Osteoblast (primary cell): ENCODE measurements at places on chromosomes 5 and 9.

DNA sequence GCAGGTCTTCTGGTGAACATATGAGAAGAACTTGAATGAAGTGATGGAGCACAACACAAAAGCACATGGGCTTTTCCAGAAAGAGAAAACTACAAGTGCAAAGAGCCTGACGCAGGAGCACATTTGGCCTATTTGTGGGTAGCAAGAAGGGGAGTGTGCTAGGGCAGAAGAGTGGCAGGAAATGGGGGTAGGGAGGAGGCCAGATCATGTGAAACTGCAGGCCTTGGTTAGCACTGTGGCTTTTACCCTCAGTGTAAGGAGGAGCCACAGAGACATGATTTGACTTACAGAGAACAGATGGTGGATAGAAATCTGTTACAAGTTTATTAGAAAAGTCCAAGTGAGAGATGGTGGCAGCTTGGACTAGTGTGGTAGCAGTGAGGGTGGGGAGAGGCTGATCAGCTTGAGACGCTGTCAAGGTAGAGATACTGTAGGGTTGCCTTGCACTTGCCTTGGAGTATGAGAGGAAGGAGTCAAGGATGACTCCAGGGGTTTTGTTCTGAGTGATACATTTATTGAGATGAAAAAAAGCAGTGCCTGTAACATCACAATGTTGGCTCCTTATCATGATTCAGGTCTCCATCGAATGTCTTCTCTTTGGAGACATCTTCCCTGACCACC lies 126.7 kb downstream of the PPP2R2B start:
- no peak for DNase-seq

- DNase-seq, result peak; percentile 99
Observed at GRCh38 chr5:175842951-175843793, 28.2 kb upstream of the CPLX2 start.

GRCh38 chr5:98982880-98983279 lies 54.1 kb upstream of the CHD1 start:
- DNase-seq, result no peak

DNA sequence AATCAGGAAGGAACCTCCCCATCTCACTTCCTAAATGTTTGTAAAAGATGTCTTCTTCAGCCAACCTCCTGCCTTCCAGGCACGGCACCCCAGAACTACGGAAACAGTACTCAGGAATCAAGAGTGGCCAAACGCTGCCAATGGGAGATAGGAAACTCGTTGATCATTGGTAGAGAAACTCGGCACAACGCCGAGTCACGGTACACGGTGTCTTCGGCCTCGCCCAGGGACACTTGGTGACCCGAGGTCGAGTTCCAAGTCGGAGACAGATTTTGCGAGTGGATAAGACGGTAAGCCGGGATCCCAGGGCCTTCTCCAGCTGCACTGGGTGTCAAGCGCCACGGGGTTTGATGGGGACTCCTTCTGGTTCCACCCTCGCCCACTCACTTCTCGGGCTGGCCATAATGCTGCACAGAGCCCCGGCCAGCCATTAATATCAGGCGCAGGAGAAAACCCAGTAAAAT lies 343 bp downstream of the KIAA0825 start:
- DNase-seq, result peak; percentile 37

GRCh38 chr9:16682273-16682672 lies 188.2 kb downstream of the BNC2 start:
- DNase-seq, result no peak

DNA sequence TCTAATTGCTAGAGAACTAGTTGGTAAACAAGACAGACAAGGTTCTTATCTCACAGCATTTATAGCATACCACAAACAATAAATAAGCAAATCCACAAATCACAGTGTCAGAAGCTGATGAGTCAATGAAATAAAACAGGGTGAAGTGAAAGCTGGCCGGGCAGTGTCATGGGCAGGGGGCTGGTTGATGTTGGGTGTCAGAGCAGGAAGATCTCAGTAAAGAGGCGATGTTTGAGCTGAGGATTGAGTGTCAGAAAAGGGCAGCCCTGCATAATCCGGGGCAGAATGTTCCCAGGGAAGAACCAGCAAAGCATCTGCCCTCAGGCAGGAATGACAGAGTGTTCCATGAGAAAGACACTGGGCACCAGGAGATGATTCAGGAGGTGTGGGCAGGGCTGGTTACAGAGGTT lies 183.4 kb downstream of the GOLPH3 start:
- no peak for DNase-seq

- DNase-seq, result no peak
Observed at GRCh38 chr9:131709771-131710431, 30.0 kb downstream of the RAPGEF1 start.

- DNase-seq, result no peak
Observed at GRCh38 chr9:19583890-19584289, 175.1 kb downstream of the ACER2 start.

DNA sequence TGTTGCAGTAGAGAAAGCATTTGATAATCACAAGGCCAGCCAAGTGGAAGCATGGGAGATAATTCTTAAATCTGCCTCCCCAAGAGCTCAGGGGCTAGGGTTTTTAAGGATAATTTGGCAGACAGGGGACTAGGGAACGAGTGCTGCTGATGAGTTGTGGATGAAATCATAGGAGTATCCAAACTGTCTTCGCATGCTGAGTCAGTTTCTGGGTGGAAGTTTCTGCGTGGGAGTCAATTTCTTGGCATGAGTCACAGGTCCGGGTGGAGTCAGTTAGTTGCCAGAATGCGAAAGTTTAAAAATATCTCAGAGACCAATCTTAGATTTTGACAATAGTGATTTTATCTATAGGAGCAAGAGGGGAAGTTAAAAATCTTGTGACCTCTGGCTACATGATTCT lies 112.6 kb downstream of the TMC1 start:
- DNase-seq, result peak; percentile 93

DNA sequence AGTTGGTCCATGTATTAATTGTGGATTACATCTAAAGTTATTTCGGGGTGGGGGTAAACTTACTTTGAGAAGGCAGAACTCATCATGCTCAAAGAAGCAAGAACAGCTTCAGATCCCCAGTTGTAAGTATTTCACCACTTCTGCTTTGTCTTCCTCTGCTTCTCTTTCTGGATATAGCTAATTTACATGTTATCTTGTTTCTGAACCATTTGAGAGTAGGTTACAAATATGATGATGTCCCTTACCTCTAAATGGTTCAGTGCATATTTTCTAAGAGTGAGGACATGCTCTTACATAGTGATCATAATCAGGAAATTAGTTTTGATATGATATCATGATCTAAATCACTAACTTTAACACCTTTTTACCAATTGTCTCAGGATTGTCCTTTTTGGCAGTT lies 11.9 kb downstream of the TRIO start:
- DNase-seq, result no peak

DNA sequence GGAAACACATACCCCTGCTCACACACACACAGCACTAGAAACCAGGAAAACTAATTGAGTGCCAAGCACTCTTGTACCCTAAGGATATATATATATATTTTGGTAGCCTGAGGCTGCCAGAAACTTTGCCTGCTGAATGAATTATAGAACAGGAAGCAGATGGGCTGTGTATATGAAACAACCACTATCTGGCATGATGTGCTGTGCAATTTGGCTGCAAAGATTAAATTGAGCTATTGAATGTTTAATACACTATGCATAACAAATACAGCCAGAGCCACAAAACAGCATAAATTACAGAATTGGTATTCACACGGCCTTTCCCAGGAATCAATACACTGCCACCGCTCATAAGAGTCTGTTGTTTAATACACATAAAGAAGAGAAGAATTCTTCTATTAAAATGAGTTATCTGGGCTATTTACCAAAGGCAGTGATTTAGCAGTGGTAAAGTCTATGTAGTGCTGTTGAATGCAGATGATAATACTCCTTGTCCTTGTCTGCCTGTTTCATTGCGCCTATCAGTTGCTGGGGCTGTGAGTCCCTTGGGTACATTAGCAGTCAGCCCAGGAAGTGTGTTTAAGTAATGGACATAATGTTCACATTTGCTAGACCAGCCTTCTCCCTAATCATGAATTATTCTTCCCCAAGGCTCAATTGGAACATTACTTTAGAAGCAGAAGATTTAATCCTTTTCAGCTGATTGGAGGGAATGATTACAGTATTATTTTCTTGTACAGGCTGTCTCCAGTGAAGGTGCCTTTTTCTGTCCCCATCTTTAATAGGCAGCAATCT lies 294.3 kb downstream of the TLE1 start:
- DNase-seq, result peak; percentile 63

DNA sequence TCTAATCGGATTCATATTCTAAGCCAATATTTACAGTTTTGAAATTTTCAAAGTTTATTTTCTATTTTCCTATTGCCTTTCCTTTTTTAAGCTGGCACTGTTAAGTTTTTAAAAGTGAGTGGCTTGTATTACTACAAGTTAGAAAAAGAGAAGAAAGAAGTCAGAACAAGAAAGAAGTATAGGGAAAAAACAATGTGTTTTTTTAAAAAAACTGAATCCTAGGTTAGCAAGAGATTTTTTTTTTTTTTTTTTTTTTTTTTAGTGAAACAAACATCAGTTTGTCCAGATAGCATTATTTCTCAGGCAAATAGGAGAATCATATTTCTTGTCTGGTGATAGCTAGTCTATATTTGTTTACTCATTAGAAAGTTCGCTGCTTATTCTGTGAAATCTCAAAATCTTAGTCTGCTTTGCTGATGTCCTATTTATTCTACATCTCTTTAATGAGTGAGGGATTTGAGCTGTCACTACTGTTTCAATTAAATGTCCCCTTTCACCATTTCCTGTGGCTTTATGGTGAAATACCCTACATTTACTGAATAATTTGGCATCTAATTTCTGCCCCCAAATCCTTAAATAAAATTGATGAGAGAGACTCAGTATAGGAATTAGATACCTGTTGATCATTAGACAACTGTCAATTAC lies 19.1 kb upstream of the LMNB1 start:
- no peak for DNase-seq

DNA sequence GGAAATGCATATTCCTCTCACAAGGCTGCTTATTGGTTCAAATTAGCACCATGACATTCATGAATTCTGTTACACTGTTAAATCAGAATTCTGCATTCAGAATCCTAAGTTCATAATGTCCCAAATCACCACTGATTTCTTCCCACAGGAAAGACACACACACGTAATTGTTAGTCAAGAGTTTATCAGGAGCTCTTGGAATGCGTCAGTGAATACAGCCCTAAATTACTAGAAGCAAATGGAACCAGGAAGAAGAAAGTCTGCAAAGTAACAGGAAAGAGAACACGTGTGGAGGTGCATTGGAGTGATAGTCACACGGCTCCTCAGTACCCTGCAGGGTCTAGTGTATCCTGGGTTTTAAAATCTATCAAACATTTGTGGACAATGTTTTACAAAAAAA lies 110.2 kb downstream of the ANXA2R start:
- DNase-seq, result no peak

DNA sequence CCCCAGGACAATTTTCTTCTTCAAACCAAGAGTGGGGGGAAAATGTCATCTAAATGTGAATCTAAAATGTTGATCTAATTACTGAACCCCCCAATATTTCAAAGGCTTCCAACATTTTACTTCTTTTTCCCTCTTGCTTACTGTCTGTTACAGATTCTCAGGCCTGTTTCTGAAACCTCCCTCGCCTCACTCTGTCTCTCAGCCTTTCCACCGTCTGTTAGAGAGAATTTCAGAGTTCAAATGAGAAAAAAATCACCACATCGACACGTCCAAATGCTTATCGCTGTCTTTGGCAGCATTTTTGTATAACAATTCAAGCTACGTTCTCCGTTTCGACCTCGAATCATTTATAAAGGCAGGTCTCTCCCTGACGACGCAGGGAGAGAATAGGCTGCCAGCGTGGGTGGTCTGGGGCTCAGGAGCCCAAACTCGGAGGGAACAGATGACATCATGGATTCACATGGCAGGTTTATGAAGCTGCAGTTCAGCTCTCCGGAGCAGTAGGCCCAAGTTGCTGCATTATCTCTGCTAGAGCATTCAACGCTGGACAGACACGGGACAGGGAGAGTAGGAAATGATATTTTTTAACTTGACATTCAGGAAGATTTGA lies 139.8 kb downstream of the GAS1 start:
- DNase-seq, result no peak

GRCh38 chr5:102798104-102798785 lies 43.1 kb downstream of the PAM start:
- no peak for DNase-seq

GRCh38 chr5:61275841-61276240 lies 56.2 kb upstream of the ZSWIM6 start:
- DNase-seq, result peak; percentile 32

GRCh38 chr5:145778144-145778900 lies 56.8 kb downstream of the PRELID2 start:
- DNase-seq, result no peak

- DNase-seq, result peak; percentile 53
Observed at GRCh38 chr5:67983251-67984110, 232.1 kb upstream of the PIK3R1 start.

- no peak for DNase-seq
Observed at GRCh38 chr5:99765011-99765410, 770.2 kb upstream of the FAM174A start.

- DNase-seq, result peak; percentile 97
Observed at GRCh38 chr5:171420431-171421241, 1.2 kb downstream of the FGF18 start.

DNA sequence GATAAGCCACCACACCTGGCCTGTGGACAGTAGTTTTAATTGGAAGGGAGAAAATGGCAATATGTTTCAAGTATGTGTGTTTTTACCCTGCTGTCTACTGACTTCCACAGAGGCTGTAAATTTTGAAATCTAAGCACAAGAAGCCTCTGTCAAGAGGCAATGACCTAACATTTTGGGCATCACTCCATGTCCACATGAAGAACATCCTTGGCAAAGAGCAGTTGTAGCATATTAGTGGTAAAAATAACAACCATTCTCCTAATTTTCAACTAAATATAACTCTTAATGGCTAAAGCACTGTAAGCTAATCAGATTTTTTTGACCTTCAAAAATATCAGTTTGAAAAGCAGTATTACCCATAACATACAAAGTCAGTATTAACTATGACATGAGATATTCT lies 100.3 kb upstream of the APC start:
- no peak for DNase-seq

GRCh38 chr5:61409568-61409967 lies 77.5 kb downstream of the ZSWIM6 start:
- DNase-seq, result peak; percentile 68

DNA sequence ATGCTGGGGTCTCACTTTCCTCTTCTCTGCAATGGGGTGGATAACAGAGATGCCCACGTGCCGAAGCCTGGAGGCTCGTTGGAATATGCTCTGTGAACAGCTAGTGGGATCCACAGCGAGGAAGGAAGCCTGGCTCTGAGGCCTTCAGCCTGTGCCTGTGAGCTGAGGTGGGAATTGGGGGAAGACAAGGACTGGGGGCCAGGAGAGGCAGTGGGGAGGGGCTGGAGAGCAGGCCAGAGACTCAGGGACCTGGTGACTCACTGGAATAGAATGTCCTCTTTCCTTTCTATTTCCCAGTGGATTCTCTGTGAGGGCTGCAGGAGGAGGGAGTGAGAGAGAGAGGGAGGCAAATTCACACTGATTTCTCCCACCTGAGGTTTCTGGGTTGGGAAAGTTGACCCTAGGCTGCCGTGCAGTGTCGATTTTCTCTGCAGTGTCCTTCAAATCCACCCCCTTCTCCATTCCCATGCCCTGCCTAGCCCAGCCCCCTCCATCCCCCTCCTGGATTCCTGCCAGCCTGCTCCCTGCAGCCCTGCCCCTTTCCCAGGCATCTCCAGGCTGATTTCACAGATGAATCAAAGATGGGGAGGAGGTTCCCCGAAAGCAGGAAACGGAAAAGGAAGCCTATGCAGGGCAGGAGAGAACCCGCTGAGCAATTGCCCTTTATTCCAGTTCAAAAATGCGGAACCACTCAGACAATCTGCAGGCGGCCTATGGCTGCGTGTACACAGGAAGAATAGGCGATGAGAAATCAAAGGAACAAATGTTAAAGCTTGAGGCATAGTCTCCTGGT lies 1.4 kb upstream of the SPAAR start:
- peak; percentile 96 for DNase-seq

- DNase-seq, result no peak
Observed at GRCh38 chr5:57181154-57181553, 7.3 kb downstream of the GPBP1 start.
